ENCODE measurements at places on chromosomes 2 and 18. TPM values are rescaled to one million over a fixed set of nuclear protein-coding genes. Genes with fewer than 3 reads are reported as not detected.

- peak; percentile 52 for DNase-seq
Measured at GRCh38 chr2:64114063-64114911, 29.9 kb downstream of the PELI1 start.

DNA sequence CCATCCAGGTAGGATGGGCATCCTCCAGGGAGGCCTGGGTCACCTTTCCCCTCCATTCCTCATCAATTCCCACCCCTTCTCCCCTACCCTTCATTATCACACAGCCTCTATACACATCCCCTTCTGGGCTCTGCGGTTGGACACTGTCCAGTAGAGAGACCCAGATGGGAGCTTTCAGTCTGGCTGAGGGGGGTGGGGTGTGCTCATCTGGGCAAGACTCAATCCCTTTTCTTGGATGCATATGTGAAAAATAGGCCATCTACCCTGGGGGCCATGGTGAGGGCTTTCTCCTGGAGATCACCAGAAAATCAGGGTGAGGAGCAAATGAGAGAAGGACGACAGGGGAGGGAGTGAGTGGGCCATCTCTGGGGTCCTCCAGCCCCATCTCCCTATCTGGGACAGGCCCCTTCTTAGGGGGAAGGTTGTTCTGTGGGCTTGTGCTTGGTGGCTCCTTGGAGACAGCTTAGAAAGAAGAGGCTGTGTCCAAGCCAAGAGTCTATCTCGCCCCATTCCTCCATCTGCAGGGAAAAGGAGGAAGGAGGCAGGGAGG, 160.1 kb downstream of the DYSF start:
- DNase-seq, result no peak

ANKRD30BL gene
- 0.09 TPM for polyA plus RNA-seq

- peak; percentile 58 for DNase-seq
Measured at GRCh38 chr2:72137498-72138010, 10.1 kb downstream of the CYP26B1 start.

GRCh38 chr2:46735108-46735691, 180.4 kb downstream of the MCFD2 start:
- DNase-seq, result no peak

GRCh38 chr18:7317804-7318231, 86.9 kb downstream of the LRRC30 start:
- no peak for DNase-seq

GRCh38 chr2:33145459-33145858, 198.7 kb downstream of the LTBP1 start:
- DNase-seq, result no peak

ADRA2B gene
- 0.84 TPM for polyA plus RNA-seq

ZFP36L2 gene
- polyA plus RNA-seq, result 279 TPM

PMAIP1 gene
- 10.4 TPM for polyA plus RNA-seq

GRCh38 chr18:62371436-62371835, 46.3 kb downstream of the TNFRSF11A start:
- no peak for DNase-seq

DNA sequence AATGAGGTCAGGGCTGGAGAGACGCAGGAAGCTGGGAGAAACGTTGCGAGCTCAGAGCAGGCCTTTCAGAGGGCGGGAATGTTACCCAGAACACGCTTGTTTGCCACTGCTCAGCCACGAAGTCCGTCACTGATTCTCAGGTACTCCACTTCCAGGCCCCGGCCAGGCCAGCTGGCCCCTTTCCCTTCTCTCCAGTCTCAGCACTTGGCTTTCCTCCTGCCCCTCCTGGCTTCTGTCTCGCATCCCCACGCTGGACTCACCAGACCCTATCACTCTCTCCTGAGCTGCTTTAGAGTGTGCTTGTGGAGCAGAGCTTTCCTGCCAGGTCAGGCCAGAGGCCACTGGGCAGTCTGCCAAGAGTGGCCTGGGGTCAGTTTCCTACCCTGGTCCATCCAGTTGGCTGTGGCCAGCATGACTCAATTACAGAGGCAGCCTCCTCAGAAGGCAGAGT, 151.4 kb downstream of the TWIST2 start:
- no peak for DNase-seq

DNA sequence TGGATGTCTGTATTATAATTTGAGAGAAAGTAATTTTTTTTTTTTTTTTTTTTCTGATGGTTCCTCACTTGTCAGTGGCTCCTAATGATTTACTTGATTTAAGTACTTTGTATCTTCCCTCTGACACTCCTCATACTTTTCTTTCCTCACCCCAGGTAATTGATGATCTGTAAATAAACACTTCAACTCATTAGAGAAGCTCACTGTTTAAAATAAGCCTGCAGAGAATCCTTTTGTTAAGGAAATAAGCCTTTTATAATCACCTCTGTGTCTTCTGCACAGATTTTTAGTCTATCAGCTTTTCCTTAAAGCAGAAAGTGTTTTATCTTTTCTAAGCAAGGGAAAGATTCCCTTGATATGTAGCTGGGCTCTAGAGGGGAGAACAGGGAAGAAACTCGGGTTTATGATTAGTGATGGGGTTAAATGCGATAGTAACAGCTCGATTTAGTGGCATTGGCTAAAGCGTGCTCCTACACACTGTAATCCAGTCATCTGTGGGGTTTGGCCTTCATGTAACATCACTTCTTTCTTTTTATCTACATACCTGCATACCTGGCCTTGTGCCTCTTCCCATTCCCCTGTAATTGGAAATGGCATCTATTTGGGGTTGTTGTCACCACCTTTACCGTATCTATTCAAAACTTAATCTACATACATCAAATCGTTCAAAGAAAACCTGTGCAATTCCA, 60.1 kb upstream of the LRRTM1 start:
- DNase-seq, result no peak

CRYBA2 gene
- polyA plus RNA-seq, result 13.3 TPM

DYSF gene
- 6.3 TPM for polyA plus RNA-seq

AMER3 gene
- polyA plus RNA-seq, result 1.3 TPM

PTPN2 gene
- polyA plus RNA-seq, result 55.3 TPM

INSIG2 gene
- 30.0 TPM for polyA plus RNA-seq

DNA sequence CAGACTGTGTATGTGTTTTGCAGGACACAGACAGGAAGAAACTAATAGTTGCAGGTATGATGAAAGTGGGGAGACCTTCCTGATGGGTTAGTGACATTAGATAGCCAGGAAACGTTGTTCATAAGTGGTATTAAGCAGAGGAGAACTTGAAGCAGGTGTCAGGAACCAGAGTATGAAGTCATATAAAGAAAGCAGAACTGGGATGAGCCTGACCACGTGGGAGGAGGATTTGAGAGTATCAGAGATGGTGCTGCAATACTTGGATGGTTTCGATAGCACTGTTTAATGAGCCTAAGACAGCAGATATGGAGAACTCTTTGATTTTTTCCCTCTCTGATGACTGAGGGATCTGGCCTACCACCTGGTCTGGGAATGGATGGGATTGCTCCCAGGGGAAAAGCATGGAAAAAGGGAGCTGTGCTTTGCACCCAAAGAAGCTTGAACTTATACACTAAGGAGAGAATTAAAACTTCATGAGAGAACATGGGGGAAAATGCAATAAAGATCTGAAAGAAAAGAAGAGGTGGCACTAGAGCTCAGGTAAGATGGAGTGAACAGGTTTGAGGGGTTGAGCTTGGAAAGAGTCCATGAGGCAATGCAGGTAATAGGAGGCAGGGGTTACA, 226.0 kb upstream of the LRRTM1 start:
- DNase-seq, result no peak

- peak; percentile 49 for DNase-seq
Measured at GRCh38 chr2:28435814-28436351, 43.2 kb downstream of the FOSL2 start.

TYMS gene
- 69.9 TPM for polyA plus RNA-seq

- DNase-seq, result no peak
Measured at GRCh38 chr2:168392024-168392423, 64.0 kb upstream of the CERS6 start.

SLC25A52 gene
- 0.04 TPM for polyA plus RNA-seq

FOXI3 gene
- polyA plus RNA-seq, result not detected

GRCh38 chr2:170265321-170265720, 87.4 kb downstream of the MYO3B start:
- DNase-seq, result no peak

SP140 gene
- polyA plus RNA-seq, result 2.2 TPM

IL1R2 gene
- 0.67 TPM for polyA plus RNA-seq

PCARE gene
- 0.01 TPM for polyA plus RNA-seq

GRCh38 chr18:78632111-78632541, 347.5 kb upstream of the SALL3 start:
- no peak for DNase-seq

GRCh38 chr2:44275927-44276303, 635 bp downstream of the SLC3A1 start:
- peak; percentile 87 for DNase-seq

SDC1 gene
- 49.7 TPM for polyA plus RNA-seq

L3MBTL4 gene
- polyA plus RNA-seq, result 4.0 TPM

- DNase-seq, result no peak
Measured at GRCh38 chr2:233844836-233845235, 9.5 kb downstream of the HJURP start.

DNA sequence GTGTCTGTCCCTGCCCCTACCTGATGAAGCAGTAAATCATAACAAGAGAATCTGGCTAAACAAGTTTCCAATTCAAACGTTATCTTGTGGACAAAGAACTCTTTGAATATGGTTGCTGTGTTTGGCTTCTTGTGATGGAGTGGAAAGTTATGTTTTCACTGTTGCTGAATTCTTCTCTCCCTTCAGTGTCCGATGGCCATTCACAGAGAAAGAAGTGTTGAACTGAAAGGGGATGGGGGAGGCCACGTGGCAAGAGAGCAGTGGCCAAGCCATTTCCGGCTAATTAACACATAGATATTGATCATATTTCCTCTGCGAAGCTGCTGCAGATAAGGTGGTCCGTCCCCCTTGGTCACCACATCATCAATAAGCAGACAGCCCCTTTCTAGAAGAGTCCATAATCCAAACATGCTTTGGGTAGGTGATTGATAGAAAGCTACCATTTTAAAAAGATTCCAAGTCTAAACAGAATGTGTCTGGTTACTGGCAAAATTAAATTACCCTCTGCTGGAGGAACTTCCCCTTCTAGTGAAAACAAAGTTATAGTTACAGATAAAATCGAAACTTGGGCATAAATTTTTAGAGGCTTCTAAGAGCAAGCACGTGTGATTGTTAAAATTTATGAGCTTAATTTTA, 36.9 kb upstream of the FZD7 start:
- DNase-seq, result no peak

AMMECR1L gene
- polyA plus RNA-seq, result 15.4 TPM

GRCh38 chr18:9410515-9410914, 64.8 kb upstream of the RALBP1 start:
- no peak for DNase-seq

VWA3B gene
- polyA plus RNA-seq, result 0.09 TPM

- DNase-seq, result no peak
Measured at GRCh38 chr2:190454795-190455194, 46.6 kb downstream of the MFSD6 start.

DNA sequence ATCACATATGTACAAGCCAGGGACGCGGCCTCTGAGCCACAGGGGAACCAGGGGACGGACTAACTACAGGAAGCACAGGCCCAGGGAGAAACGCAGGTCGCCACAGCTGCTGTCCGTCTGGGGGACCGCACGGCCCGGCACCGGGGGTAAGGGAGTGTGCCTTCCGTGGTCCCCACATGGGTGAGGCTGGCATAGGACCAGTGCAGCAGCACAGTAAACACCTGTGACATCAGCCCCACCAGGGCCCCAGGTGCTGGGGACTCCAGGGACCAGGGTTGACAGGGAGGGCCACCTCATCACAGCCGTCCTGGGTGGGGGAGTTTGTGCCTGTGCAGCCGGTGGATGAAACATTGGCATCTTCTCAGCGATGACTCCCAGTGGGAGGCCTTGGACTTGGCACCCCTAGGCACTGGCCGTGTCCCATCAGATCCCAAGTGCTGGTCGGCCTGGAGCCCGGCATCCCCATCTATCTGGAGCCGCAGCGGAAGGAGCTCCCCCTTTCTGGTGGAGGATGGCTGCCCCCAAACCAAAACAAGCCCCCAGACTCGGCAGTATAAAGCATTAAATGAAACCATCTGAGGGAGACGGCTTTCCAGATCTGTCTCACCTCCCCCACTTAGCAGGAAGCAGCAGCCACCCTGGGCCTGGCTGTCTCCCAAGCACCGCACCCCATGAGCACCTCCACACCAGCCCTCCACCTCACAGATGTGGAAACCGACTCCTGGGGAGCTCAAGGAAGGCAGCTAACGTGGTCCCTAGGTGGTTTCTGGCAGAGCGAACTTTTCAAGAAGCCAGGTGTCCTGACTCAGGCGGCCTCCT, 22.5 kb downstream of the AQP12A start:
- DNase-seq, result no peak

- DNase-seq, result peak; percentile 26
Measured at GRCh38 chr2:138016351-138017087, 52.2 kb downstream of the HNMT start.
